ENCODE measurements at places on chromosomes 12 and 14.

DNA sequence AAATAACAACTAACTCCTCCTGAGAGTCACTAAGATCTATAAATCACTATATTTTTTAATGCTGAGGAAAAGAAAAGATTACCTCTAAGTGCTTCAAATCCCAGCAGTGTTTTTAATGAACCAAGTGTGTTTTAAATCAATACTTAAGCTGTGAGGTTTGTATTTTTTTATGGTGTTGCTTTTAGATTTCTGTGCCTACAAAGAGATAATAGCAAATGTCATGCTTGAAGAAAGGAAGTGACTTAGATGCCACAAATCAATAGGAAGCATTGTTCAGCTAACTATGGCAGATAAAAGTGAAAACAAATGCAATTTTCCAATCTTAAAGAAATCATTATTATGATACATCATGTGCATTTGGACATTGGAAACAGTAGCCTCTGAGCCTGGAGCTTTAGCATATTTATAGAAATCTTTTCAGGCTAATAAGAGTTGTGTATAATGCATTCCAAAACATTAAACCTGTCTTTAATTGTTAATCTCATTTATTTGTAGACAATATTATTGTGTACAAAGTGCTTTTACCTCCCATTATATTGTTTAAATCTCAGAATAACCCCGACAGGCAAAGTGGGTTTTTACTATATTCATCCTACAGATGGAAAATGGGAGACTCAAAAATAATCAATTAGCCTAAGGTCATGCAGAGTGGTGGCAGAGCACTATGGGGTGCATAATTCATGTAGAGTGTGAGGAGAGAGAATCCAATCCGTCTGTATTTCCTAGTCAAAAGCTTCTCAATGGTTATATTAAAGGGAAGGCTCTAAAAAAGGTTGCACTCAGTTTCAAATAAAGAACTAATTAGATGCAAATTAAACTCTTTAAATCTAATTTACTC is 486.2 kb downstream of the NAV3 start:
- DNase-seq, result no peak

DNA sequence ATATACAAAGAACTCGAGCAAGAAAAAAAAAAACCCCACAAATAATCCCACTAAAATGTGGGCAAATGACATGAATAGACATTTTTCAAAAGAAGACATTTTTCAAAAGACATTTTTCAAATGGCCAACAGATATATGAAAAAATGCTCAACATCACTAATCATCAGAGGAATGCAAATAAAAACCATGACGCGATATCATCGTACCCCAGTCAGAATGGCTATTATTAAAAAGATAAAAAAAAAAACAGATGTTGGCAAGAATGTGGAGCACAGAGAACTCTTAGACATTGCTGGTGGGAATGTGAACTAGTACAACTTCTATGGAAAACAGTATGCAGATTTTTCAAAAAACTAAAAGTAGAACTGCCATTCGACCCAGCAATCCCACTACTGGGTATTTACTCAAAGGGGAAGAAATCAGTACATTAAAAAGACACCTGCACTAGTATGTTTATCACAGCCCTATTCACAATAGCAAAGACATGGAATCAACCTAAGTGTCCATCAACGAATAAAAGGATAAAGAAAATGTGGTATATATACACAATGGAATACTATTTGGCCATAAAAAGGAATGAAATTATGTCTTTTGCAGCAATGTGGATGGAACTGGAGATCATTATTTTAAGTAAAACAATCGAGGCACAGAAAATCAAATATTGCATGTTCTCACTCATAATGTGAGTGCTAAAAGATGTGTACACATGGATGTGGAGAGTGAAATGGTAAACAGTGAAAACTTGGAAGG is 16.3 kb downstream of the ZBTB39 start:
- DNase-seq, result no peak

DNA sequence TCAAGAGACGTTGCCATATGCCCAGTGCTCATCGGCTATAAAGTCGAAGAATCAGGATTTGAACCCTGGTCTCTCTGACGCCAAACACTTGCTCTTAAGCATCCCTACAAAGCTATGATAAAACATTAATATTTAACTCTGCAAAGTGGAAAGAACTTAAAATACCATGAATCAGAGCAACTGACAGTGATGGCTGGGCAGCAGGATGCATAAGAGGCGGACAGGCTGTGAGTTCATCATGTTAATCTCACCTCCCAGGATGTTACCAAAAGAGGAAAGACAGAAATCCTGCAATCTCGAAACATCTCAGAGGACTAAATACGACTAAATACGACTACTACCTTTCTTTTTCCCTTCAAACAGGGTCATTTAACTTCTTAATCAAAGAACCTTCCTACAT is 5.8 kb downstream of the DICER1 start:
- no peak for DNase-seq

- DNase-seq, result no peak
Observed at GRCh38 chr14:85214471-85214870, 315.5 kb upstream of the FLRT2 start.

DNA sequence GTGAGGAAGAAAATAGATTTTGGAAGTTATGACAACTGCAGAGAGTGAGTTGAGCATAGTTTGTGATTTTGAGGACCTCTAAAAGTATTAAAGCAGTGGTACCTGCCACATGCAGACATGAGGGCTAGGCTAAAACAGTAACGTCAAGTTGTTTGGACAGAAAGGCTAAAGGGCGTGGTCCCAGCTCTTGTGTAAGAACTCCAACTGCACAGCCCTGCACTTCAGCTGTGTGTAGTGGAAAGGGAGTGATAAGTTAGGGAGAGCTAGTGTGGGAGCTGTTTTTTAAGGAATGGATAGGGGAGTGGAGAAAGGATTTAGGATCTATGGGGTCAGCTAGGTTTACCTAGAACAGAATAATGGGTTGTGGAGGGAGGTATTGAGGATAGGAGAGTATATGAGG is 39.5 kb downstream of the TESPA1 start:
- DNase-seq, result no peak

GRCh38 chr14:70177081-70177800 is 11.5 kb downstream of the SLC8A3 start:
- DNase-seq, result no peak

DNA sequence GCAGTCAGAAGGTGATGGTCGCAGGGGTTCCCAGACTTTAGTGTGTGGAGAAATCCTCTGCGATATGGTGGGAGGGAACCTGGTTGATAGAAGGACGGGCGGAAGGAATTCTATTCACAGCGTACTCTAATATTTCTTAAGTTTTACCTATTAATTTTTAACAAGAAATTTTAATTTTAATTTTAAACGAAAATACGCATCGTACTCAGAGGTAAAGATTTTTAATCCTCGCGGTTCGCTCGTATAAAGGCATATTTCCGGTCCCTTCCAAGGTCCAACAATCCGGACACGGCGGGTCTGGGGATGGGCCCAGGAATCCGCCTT is 338 bp upstream of the SLC48A1 start:
- no peak for DNase-seq

DNA sequence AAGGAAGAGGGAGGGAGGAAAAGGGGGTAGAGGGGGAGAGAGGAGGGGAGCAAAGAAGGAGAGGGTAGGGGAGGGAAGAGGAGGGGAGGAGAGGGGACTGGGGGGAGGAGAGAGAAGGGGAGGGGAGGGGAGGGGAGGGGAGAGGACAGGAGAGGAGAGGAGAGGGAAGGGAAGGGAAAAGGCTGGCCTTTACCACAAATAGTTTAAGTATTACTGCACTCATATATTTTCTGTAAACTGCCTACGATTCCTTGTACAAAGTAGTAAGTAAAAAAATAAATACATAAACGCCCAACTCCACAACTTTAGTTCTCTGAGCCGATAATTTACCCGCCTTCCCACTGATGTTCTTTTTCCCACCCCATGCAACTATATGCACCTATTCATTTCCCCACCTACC is 23.7 kb upstream of the RERG start:
- DNase-seq, result no peak

GRCh38 chr12:102484428-102484958 is 4.1 kb upstream of the IGF1 start:
- DNase-seq, result peak; percentile 18

Data from Panc1 (cell line).